T-helper 9 cell (primary cell): ENCODE measurements at places on chromosomes 1 and 21.

GRCh38 chr1:205998457-205999241 lies 4.5 kb downstream of the RAB7B start:
- DNase-seq: no peak

DNA sequence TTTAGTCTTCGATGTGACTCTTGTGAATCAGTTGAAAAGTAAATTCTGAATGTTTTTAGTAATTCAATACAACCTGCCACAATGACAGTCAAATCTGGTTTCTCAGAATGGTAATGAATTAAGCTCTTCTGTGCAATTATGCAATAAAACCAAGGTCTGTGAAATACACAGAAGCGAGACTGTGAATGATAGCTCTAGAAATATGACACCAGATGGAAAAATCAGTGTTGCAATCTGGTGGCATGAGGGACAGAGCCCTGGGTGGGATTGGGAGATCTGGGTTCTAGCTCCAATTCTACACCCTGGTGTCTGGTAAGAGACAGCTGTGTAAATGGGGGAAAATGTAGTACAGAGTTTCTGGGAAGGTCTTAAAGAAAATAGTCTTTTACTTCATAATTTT lies 586.4 kb upstream of the ZRANB2 start:
- no peak for DNase-seq

DNA sequence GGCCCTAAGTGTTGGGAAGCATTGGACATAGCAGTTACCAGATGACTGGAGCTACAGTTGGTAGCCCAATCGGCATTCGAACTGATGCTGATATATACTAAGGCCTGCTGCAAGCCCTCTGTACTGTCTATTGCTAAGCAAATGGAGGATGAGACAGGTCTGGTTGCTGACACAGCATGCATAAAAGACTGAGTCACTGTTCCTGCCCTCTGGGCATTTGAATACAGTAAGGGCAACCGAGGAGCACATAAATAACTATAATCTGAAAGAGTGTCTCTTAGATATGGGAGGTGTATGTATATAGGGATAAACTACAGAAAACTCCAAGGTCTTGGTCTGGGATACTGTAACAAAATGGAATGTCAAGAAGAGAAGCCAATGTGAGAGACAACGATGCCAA lies 16.8 kb upstream of the MARK1 start:
- DNase-seq: no peak

- no peak for DNase-seq
Observed at GRCh38 chr1:40270152-40270834, 12.3 kb downstream of the ZMPSTE24 start.

GRCh38 chr1:233240829-233241682 lies 54.5 kb downstream of the PCNX2 start:
- DNase-seq: no peak

DNA sequence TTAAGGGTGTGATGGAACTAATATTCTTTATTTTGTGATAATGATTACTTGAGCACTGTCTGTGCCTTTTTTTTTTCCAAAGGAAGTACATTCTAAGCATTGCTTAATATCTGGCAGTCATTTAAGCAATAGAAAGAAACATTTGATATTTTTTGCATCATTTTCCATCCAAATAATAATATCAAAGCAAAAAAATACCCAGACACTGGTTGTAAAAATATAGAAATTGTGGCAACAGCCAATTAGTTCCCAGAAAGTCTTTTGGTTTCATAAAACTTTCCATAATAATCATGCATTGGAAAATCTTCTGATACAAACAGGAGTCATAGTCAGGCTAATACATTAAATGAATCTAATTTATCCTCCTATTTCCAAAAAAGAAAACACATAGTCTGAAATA lies 629.3 kb upstream of the ADAMTS5 start:
- no peak for DNase-seq

DNA sequence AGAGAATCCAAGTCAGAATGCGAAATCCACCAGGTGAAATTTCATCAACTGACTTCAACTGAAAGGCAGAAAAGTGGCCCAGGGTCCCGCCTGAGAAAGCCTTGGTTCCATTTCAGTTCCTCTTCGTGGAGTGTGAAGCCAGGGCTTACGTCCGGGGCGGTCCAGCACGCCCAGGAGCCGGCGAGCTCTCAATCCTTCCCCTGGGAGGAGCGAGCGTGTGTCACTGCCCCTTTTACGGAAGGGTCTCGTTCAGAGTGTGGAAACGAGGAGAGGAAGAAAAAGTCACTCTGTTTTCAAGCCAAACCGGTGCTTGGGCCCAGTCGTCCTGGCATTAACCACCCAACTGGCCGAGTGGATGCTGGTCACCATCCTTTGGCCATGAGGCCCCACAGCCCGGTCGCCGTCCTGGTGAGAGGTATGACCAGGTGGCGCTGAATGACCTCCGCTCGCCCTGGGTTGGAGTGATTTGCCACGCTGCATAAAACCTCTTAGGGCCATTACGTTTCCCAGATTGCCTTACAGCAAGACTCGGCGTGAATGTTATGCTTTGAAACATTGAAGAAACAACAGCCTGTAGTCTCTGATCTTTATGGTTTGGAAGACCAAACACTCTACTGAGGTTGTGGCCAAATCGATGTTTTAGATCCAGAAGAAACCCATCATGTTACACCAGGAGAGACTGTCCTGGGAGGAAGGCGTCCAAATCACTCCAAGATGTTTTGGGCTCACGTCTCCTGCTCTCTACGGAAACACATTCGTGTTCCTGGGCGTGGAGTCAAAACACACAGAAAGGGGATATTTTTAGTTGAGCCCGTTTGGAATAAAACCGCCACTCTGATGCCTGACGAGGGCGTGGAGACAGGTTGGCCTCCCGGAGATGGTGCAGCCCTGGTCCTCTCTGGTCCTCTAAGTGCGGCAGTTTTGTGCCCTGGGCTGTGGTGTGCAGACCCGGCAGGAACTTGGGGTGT lies 93.6 kb upstream of the ACTRT2 start:
- DNase-seq: no peak

- DNase-seq: no peak
Observed at GRCh38 chr1:2482588-2482987, 6.5 kb downstream of the PLCH2 start.

DNA sequence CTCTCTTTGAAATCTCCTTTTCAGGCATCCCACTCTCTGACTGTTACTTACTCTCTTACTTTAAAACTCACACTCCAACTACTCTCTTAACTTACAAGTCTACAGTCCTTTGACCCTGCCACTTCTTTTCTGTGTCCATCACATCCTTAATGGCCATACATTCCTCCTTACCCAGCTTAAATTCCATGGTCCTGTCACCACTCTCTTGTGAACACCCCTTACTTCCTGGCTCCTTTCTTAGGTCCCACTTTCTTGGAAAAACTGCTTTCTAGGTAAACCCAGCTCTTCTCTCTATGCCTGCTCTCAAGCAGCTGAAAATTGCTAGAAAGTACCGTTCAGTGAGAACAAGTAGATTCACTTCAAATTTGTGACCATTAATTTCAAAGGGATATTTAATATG lies 109.1 kb downstream of the OLFML2B start:
- DNase-seq: no peak

- no peak for DNase-seq
Observed at GRCh38 chr1:231976231-231976630, 349.6 kb downstream of the DISC1 start.

GRCh38 chr1:244865820-244866219 lies 1.5 kb upstream of the HNRNPU start:
- DNase-seq: no peak

- DNase-seq: no peak
Observed at GRCh38 chr21:45945066-45945867, 36.3 kb upstream of the COL6A1 start.

GRCh38 chr1:214983126-214983869 lies 99.2 kb upstream of the KCNK2 start:
- DNase-seq: no peak

DNA sequence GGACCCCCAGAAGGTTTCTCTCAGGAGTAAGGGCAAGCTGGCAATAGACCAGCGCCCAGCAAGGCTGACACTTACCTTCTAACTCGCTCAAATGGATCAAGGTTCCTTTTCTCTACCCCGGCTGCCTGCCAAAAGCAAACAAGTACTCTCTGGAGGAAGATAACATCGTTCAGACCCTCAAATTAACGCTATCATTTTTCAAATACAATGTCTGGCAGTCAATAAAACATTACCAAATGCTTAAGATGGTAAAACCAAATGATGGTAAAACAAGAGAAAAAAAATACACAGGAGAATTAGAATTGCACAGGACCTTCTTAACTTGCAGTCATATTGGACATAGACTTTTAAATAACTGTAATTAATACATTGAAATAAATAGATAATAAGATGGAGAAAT lies 148.1 kb downstream of the SPATA46 start:
- DNase-seq: no peak

- DNase-seq: no peak
Observed at GRCh38 chr1:27018316-27018715, 5.7 kb upstream of the TENT5B start.

GRCh38 chr1:210364479-210364878 lies 35.8 kb downstream of the HHAT start:
- DNase-seq: no peak

GRCh38 chr1:219322766-219323165 lies 149.1 kb downstream of the LYPLAL1 start:
- DNase-seq: no peak

DNA sequence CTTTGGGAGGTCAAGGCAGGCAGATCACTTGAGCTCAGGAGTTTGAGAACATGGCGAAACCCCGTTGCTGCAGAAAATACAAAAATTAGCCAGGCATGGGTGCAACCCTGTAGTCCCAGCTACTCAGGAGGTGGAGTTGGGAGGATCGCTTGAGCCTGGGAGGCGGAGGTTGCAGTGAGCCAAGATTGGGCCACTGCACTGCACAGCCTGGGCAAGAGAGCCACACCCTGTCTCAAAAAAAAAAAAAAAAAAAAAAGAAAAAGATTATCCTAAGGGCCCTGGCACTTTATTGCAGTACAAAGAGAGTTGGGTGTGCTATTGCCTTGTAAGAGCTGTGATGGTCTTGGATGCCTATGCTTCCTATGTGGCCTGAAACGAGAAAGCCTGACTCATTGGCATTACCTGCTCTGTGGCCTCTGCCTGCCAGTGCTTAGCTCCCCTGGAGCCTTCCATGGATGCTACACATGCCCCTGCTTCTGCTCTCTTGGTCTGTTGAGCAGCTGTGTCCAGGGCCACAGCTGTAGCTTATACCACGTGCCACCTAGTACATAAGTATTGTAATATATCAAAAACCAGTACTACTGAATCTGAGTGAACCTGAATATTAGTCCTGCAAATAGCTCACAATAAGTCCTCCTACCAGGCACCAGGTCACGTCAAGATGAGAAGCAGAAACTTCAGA lies 45.8 kb downstream of the DNAJC6 start:
- DNase-seq: no peak

DNA sequence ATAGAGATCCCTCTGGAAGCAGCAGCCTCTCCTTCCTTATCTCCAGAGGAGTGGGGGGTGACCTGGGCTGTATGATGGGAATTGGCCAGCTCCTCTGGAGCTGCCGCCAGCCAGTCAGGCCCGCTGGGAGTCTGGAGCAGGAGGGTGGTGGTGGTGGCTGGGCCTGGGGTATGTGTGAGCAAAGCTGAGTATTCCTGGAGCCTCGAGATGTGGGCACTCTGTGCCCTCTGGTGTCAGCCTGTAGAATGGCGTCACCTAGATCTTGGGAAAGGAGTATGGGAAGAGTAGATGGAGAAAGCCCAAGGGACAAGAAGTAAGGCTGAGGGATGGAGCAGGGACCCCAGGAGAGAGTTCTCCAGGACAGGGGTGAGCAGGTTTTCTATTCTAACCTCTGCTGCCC lies 16.0 kb downstream of the VANGL2 start:
- no peak for DNase-seq

DNA sequence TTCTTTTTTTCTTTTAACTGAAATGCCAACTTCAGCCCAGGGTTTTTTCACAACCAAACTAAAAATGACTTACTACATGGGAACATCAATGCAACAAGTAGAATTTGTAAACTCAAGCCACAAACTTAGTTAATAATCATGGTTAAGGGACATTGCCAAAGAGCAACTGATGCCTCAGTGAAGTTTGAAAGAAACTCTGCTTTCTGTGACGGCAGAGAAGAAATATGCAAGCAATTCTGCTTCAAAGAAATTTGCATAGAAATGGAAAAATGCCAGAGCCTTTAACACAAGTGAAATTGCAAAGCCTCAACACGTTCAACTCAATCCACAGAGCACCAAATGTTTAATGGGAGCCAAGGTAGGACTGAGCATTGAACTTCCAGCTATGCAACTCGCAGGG lies 5.0 kb upstream of the CHD5 start:
- no peak for DNase-seq

DNA sequence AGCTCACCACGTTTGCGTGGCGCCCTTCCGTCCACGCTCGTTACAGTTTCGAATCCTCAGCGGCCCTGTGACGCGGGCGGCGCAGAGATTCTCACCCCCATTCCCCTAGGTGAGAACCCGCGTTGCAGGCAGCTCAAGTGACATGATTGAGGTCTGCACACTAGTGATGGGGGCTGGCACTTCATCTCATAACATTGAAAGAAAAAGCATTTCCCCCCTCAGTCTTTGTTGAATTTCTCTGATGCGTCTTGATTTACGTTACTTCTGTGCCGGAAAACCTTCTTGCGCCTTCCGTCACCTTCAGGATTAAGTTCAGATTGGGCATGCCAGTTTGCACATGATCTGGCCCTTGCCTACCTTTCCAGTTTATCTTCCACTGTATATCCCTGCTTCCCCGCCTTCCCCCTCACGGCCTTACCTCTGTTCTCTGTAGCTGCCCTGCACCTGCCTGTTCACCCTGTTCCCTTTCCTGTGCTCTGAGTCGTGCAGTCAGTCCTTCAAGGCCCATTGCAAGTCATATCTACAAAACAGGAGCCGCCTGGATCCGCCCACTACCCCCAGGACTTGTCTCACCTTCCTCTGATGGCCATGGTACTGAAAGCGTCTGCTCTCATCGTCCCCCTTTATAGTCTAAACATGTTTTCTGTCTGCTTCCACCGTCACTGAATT lies 1.1 kb downstream of the CTPS1 start:
- DNase-seq: peak; percentile 39

DNA sequence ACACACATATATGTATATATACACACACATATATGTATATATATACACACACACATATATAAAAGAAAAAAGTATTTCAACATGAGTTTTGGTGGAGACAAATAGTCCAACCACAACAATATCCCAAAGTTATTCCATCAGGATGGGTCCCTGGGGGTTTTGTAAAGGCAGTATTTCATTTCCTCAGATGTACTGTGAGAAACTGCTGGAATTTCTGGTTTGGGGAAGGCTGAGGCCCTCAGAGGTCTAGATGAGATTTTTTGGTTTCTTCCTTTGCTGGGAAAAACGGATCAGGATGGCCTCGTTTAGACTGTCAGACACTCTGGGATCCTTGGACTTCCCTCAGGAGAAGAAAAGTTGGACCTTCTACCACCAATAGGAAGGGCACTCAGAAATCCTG lies 36.5 kb upstream of the TENT5B start:
- DNase-seq: no peak

GRCh38 chr21:35625576-35625975 lies 434.8 kb downstream of the SETD4 start:
- no peak for DNase-seq

GRCh38 chr1:185066181-185066580 lies 20.8 kb downstream of the RNF2 start:
- DNase-seq: no peak

DNA sequence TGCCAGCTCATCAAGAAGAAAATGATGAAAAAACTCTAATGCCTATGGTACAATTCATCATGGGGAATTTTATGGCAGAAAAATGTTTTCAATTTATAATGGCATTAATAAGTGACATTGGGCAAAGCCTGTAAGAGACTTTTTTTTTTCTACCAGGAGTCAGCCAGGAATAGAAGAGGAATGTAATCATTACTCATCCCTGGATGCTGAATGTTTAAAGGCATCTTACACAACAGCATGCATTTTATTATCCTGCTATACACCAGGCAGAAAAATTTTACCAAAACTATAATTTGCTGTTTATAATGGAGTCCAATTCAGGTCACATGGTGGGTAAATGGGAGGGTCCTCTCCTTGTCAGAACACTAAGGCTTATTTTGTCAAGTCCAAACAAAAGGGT lies 189.9 kb upstream of the BEND5 start:
- no peak for DNase-seq
